G401 (cell line): ENCODE measurements at places on chromosomes 5 and 9. TPM values are rescaled to one million over a fixed set of nuclear protein-coding genes. Genes with fewer than 3 reads are reported as not detected.

The MEGF9 gene
- 4.2 and 7.5 TPM in 2 replicates for total RNA-seq

The GNA14 gene
- not detected in 2 replicates for total RNA-seq

The GPR151 gene
- total RNA-seq = not detected in 2 replicates

The FOXD4 gene
- total RNA-seq = not detected in 2 replicates

The C1QTNF2 gene
- total RNA-seq = not detected in 2 replicates

The PFDN1 gene
- 266 and 273 TPM in 2 replicates for total RNA-seq

The PGM5 gene
- 0.68 and 1.5 TPM in 2 replicates for total RNA-seq

The CARD6 gene
- total RNA-seq = not detected in 2 replicates

The TICAM2 gene
- not detected in 2 replicates for total RNA-seq

The NR5A1 gene
- 0.54 and 0.55 TPM in 2 replicates for total RNA-seq

The OLFM1 gene
- total RNA-seq = 5.9 and 6.5 TPM in 2 replicates

The SPINK6 gene
- total RNA-seq = not detected in 2 replicates

The TNFSF8 gene
- not detected in 2 replicates for total RNA-seq

The LCN1 gene
- total RNA-seq = not detected in 2 replicates

The SLC24A2 gene
- not detected in 2 replicates for total RNA-seq

The PANK3 gene
- 30.7 and 44.6 TPM in 2 replicates for total RNA-seq

The SPATA31C1 gene
- not detected in 2 replicates for total RNA-seq
